Cortex of kidney (tissue), 1 donor: ENCODE measurements at places on chromosomes 3 and 15.

- DNase-seq: no peak
Measured at GRCh38 chr3:195446359-195446758, 3.5 kb upstream of the ACAP2 start.

GRCh38 chr3:17740721-17741141 is 1.7 kb downstream of the TBC1D5 start:
- no peak for DNase-seq

- no peak for DNase-seq
Measured at GRCh38 chr15:44295750-44296431, 7.4 kb downstream of the GOLM2 start.

GRCh38 chr3:86774082-86774691 is 216.8 kb downstream of the VGLL3 start:
- no peak for DNase-seq

- no peak for DNase-seq
Measured at GRCh38 chr3:128307029-128307633, 153.8 kb downstream of the EEFSEC start.

DNA sequence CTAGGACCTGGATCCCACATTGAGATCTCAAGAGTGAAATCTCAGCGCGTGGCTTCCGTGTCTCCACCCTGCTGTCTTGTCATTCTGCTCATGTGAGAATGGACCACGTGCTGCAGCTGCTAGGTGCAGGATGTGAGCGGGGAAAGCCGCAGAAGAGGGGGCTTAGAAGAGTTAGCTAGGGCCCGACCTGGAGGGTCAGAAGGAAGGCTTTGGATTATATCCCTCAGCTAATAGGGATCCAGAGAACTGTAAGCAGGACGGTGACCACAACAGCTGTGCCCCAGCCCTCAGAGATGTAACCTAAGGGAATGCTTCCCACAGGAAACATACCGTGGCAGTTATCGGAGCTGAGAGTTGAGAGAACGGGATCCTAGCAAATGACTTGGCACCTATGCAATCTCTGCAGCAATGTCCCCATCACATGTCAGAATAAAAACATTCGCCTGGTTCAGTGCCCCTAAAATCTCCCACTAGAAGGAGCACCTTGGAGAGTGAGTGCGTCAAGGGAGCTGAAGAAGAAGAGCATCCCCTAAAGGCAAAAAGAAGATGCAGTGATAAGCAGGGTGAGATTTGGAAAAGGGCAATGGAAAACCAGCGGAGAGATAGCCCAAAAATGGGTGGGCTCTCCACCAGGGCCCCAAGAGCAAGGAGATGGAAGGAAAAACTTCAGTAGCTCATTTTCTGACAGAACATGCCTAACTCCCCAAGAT is 76.9 kb upstream of the ST8SIA2 start:
- no peak for DNase-seq
